ENCODE measurements at places on chromosomes 1 and 21.
A peak's percentile ranks its signal among the peaks of the same experiment; 100 is the strongest.

GRCh38 chr1:229380536-229381160 lies 37.8 kb upstream of the CCSAP start:
- no peak for DNase-seq

DNA sequence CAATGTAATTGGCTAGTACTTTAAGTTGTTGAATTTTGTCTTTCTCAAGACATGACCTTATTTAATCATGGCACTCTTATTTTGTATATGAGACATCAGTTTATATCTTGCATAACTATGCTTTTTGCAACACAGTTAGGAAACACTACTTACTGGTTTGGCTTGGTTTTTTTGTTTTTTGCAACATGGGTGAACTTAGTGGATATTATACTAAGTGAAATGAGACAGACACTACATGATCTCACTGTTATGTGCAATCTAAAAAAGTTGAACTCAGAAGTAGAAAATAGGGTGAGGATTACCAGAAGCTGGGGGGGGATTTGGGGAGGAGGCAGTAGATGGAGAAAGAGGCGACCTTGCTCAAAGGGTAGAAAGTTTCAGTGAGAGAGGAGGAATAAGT lies 132.1 kb downstream of the PLA2G4A start:
- DNase-seq = no peak

GRCh38 chr1:54241364-54241763 lies 41.4 kb downstream of the MRPL37 start:
- no peak for DNase-seq

DNA sequence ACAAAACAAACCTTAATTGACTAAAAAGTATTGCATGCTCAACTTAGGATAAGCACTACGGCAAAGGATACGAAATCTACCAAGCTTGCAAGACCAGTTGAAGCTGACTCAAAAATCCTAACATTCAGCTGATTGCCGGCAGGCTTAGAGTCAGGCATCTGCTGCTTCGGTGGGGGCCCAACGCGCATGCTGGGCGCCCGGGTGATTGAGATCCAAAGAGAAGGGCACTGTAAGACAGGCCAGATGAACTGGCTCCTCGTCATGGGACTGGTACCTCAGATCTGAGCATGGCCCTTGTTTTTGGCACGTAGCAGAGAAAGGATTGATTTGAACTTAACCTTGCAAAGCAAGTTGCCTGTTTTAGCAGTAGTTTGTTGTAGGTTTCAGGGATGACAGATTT lies 86.6 kb downstream of the PRDM2 start:
- no peak for DNase-seq

DNA sequence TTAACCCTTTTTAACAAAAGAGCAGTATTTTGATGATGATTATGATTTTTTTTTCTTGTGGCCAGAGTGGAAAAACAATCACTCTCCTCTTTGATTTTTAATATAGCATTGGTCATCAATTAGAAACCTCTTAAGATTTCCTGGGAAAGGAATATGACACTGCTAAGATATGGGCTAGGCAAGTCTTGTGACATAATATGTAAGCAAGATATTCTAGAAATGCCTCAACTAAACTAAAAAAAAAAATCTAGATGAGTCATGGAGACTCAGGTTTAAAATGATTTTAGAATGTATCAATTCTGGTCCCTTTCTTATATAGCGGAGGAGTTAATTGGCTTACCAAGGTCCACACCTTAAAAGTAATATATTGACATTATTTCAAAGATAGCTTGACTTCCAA lies 60.3 kb upstream of the JUN start:
- no peak for DNase-seq

GRCh38 chr1:5708346-5709245 lies 283.6 kb downstream of the NPHP4 start:
- no peak for DNase-seq

- no peak for DNase-seq
Observed at GRCh38 chr1:156064615-156065014, 3.7 kb downstream of the RAB25 start.

DNA sequence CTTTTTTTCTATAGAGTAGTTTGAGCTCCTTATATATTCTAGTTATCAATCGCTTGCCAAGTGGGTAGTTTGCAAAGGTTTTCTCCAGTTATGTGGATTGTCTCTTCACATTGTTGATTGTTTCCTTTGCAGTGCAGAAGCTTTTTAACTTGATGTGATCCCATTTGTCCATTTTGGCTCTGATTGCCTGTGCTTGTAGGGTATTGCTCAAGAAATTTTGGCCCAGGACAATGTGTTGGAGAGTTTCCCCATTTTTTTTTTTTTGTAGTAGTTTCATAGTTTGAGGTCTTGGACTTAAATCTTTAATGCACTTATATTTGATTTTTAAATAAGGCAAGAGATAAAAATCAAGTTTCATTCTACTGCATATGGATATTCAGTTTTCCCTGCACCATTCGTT lies 774.8 kb upstream of the ADAMTS5 start:
- no peak for DNase-seq

DNA sequence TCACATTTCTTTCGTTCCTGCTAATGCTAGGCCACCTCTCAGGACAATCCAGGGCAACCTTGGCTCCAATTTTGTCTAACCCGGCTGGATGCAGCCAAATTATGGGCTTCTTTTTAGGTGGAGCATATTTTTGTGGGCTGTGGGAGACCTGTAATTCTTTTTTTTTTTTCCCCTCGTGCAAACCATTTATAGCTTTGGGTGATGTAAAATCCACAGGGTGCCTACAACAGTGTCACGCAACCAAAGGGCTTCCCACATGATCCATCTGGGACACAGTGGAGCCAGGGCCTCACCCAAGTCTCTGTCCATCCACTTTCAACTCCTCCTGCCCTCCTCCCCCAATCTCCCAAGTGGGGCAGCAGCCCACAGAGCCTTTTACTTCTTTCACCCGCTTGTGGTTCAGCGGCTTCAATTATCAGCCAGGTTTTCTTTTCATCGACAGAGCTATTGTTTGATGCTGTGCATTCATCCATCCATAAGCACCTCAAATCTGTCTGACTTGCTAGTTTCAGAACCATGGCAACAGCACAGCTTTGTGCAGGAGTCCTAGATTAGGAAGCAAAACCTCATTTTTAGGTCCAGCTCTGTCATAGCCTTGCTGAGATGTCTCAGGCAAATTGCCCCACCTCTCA lies 10.0 kb upstream of the OVAAL start:
- DNase-seq = no peak

DNA sequence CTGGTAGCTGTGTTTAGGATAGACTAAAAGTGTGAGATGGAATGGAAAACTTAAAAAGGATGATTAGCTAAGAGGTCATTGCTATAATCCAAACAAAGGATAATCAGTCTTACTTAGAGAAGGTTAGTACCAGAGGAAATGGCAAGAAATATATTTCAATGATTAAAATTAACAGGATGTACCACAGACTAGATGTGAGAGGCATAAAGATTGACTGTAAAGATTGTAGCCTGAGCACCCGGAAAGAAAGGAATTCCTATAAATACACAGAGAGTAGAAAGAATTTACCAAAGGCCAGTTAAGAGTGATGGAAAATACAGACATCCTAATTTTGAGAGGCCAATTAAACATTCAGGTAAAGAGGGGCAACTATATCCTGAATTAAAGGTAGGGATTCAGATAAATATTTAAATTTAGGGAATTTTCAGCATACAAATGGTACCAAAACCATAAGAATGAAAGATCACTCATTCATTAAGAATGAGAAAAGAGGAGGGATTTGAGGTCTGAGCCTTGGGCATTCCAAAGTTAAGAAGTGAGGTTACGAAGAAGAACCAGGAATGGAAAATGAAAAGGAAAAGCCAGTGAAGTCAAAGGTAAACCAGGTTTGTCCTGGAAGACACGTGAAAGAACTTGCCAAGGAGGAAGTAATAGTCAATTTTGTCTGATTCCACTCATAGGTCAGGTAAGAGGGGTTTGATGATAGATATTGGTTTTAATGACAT lies 46.4 kb upstream of the RGS1 start:
- DNase-seq = no peak

DNA sequence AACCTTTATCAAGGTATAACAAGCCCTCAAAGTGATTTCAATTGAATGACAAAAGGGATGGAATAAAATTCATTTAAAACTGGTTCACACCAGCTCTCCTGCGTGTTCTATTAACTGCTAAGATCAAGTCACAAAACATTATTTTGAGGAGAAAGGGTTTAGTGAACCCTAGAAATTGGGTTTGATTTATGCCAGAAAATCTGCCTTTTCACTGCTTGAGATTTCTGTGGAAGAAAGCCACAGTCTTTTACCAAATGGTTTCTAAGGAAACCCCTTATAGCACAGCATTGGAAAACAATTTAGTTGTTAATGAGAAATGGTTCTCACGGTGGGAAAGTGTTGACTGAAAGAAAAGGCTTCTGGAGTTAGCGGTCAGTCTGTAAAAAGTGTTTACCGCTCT lies 43.6 kb upstream of the DPH5 start:
- no peak for DNase-seq

- DNase-seq = no peak
Observed at GRCh38 chr1:25477448-25478034, 46.8 kb downstream of the MACO1 start.

GRCh38 chr1:23196627-23197328 lies 20.5 kb downstream of the HTR1D start:
- peak; percentile 95 for DNase-seq

GRCh38 chr1:236159704-236160539 lies 17.6 kb downstream of the GPR137B start:
- DNase-seq = no peak

DNA sequence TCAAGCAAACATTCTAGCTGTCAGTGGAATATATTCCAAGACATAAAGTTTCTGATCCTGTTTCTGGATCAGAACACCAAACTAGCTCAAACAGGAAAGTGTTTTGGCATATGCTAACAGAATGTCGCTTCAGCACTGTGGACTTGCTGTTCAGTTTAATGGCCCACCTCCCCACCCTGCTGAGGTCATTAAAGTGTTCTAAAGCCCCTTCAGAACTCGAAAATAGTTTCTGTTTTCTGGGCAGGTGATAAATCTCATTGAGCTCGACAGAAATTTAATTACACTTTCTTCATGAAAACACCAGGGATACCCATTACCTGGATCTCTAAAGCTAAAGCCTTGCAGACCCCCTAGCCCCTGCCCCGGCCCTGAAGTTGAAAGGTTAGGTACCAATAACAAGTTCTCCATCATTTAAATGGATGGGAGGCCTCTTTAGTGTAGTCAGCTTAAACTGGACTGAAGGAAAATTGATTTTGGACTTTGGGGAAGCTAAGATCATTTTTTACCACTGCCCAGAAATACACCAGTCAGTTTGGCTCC lies 3.9 kb upstream of the C1orf105 start:
- no peak for DNase-seq

DNA sequence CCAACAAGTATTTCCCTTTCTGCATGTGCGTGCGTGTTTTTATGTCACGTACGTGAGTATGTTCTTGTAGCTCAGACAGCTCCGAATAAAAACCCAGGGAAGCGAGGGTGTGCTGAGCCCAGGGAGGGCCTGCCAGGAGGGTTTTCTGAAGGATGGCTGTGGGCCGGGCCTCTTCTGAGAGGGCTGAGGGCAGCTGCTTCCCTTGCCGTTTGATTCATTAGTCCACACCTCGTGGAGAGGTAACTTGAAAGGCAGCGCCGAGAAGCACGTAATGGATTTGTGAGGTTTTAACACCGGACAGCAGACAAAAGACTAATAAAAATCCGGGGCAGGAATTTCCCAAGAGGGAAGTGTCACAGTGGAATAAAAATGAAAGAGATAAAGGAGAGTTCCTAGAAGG lies 29.5 kb downstream of the CD247 start:
- DNase-seq = no peak

DNA sequence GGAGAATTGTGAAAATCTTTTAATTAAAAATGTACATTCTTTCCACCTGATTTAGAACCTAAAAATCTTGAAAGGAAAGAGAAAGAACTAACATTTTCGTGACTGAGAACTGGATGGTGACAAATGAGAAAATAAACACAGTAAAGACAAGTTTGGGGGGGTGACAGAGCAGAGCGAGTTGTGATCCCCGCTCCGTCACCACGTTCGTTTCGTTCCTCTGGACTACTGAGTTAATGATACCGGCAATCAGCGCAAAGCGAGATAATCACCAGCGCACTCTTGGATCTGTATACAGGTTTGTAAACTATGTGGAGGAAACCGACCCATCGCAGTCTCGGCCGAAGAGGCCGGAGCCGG lies 31.2 kb upstream of the CFAP126 start:
- no peak for DNase-seq

GRCh38 chr1:97013136-97013535 lies 291.6 kb downstream of the PTBP2 start:
- DNase-seq = no peak

DNA sequence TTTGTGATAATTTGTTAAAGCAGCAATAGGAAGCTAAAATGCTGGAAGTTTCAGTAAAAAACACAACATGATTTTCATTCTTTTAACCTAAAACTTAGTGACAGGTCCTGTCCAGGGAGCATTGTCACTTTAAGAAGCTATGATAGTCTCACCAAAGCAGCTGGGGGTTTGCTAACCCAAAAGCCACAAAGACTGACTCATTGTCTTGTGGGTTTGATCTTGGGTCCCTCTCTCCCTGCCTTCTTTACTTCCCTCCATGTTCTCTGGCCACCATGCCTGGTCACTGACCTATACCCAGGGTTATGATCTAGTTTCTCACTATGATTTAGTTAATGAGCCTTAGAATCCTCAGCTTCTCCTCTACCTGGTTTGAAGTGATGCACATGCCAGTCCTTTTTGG lies 213.5 kb upstream of the PTGFR start:
- DNase-seq = no peak

DNA sequence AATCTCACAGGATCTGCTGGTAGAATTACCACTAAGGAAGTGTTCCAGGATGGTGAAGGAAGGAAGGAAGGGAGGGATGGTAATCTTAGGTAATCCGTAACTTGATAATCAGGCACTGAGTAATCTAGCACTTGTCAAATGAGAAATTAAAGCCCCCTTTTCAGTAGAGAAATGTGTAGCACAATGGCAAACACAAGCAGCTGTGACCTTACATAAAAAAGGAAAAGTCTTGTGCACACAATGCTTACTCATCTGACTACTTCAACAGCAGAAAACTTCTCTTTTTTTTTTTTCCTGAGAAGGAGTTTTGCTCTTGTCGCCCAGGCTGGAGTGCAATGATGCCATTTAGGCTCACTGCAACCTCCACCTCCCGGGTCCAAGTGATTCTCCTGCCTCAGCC lies 6.1 kb downstream of the NUP210L start:
- no peak for DNase-seq

DNA sequence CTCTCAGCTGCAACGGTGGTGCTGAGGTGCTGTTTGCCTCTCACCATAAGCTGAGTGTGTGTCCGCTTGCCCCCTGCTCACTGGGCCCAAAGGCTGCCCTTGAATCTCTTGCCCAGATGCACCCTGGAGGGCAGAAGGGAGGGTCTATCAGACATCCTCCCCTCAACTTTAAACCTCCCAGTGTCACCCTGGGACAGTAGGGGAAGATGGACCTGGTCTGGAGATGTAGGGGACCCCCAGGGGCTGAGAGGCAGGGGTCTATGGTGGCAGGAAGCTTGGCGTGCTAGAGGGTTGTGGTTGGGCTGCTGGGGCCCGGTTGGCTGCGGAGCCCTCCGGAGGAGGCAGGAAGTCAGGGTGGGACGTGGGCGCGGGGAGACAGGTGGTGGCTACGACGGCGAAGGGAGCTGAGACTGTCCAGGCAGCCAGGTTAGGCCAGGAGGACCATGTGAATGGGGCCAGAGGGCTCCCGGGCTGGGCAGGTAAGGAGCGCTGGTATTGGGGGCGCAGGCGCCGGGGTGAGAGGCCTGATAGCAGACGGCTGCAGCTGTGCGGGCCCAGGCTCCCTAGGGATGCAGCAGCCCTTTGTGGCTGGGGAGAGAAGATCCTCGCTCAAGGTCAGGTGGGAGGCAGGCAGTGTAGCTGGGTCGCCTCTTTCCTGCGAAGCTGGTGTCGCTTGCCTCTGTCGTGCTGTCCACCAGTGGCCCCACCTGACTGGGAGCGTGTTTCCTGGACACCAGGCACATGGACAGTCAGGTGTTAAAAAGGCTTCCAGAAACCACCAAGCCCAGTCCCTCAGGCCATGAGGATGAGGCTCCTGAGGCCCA lies at the start of gene LCK:
LCK (plus strand) TSS at position 373 of the 824 bp plus-strand sequence. CDS start 23,065 bp downstream, outside the sequence.
- DNase-seq = no peak

Data from SW 1271 (cell line).